Renal cortical epithelial cell (primary cell): ENCODE measurements at places on chromosomes 16 and 17. TPM values are rescaled to one million over a fixed set of nuclear protein-coding genes. Genes with fewer than 3 reads are reported as not detected.
A peak's percentile ranks its signal among the peaks of the same experiment; 100 is the strongest.

CTRB1 gene
- not detected in 2 replicates for total RNA-seq

DNA sequence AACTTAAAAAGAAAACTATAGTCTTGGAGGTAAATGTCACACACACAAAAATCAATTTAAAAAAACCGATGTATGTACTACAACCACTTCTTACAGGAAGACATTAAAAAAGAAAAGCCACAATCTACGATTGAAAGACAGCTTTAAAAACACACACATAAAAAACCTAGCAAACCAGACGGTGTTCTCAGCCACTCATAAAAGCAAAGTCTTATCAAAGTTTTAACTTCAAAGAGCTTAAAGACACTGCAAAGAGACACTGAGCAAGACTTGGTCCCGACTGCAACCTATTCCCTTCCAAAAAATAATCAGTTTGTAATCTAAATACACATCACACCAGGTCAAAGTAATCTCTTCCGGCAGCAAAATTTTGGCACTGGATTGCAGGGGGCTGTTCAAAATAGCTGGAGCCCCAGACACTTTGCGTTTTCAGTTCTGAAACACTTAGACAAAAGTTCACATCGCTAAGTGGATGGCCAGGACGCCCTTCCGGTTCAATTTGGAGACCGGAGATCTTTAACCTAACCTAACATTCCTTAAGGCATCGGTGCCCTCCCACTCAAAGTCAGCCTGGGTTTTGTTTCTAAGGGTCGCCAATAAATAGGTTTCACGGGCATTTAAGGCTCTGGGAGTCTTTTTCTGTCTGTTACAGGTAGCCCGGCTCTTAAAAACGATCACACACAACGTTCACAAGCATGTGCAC is 2.6 kb downstream of the ZCCHC14 start:
- DNase-seq = no peak

DNA sequence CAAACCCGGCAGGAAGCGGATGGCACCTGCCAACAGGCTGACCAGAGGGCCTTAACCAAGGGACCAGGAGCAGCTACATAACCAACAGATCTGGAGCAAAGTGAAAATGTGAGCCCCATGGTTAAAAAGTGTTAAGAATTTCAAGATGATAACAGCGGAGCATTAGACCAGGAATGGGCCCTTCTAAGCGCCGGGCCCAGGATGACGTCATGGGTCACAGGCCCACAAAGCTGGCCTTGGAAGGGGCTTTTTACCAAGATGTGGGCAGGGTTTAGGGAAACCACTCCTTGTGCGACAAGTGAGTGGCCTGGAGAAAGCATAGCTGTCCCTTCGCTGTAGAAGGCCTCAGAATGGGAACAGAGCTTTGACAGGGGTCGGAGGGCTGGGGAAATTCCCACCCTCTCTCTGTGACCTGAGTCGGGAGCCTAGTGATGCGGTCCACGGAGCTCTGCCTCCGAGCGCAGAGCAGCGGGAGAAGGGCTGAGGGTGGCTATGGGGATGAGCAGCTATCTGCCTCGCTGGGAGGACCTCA is 84.4 kb upstream of the RPL38 start:
- no peak for DNase-seq

DNA sequence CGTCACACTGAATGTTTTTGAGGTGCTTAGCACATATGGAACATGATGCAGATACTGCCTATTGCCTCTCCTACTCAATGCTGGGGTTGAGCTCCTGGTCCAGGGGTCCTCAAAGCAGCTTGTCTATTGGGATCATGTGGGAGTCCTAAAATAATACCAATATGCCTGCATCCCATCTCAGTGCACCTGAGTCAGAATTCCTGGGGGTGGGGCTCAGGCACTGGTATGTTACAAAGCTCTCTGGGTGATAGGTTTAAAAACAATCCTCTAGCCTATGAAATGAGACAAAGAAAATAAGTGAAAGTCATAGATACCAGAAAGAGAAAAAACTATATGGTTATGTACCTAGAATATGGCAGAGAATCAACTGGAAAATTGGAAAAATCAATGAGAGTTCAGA is 156.6 kb upstream of the NLRP1 start:
- no peak for DNase-seq

DNA sequence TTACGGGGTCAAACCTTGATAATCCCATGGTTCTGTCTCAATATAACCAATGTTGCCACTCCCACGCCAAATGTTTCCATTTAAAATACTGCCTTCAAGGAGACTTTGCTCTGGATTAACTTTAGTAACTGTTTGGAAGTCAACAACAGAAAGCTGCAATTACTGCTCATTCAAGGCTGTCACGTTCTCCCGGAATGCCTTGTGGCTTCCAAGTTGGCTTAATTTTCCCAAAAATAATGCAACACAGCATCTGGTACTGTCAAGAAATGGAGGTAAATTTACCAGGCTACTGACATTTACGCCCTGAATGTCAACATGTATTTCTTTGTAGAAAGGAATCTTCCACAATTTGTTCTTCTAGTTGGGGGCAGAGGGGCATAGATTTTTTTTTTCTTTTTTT is 38.2 kb downstream of the GPRC5B start:
- DNase-seq = no peak

- DNase-seq = no peak
Observed at GRCh38 chr17:44604116-44604761, 47.0 kb downstream of the FZD2 start.

DNA sequence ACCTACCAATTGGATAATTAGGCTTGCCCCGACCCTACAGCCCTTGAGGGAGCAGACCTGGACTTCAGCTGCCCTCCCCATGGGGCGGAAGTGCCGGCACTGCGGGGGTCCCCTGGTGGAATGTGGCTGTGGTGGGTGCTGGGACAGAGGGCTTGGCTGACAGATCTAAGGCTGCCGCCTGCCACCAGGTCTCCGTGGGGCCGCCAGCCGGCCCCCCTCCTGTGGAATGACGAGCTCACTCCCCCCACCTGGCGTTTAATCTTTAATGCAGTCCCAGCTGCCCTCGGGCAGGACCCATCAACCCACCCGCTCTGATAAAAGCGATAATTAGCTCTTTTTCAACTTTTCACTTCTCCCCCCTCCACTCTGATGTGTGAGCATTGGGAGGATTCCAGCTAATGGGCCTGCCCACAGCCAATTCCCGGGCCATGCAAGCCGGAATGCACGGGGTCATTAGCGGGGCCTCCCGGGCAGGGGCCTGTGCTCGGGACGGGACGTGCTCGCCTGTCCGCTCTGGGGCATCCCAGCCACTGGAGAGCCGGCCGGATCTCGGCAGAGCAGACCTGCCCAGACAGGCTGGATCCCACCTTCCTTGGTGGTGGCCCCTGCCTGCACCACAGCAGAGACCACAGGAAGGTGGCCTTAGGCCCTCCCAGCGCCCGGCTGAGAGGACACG is 28.3 kb upstream of the GOSR2 start:
- DNase-seq = peak; percentile 22

DNA sequence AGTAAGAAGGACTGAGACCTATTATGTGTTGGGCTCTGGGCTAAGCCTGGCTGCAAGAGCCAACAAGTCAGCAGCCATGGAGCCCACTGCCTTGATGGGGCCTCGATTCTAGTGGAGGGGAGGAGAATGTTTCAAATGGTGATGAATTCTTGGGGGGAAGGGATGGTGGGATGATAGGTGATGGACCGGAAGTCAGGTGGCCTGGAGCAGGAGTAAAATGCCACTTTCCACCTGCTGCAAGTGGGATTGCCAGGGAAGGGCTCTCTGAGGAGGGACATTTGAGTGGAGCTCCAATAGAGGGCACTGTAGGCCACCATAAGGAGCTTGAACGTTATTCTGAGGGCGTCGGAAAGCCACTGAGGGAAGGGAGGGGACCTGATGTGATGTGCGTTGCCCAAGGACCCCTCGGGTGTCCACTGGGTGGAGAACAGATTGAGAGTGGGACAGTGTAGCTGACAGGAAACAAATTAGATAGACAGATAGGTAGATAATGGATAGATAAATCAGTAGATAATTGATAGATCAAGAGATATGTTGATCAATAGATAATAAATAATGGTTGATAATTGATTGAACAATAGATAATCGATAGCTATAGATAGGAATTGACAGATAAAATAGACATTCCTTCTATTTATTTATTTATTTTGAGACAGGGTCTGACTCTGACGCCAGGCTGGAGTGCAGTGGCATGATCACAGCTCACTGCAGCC is 18.2 kb upstream of the NXPH3 start:
- peak; percentile 47 for DNase-seq

DNA sequence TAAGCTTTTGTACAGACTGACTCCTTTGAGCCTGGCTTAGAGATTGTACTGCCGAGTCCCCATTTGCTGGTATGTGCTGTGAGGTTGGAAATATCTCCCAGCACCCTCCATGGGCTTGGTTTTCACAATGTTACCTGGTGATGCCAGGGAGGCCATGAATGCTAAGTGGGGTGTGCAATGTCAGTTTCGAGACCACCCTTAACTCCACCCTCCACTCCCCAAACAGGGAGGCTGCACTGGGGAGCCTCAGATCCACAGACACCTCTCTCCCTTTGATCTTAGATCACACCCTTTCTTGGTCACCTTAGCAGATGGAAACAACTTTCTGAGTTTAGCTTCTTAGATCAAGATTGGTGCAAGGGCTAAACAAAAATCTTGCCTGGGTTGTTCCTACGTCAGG is 28.6 kb upstream of the PIK3R6 start:
- DNase-seq = no peak

GRCh38 chr16:9681508-9681907 is 500.7 kb downstream of the GRIN2A start:
- no peak for DNase-seq

- no peak for DNase-seq
Observed at GRCh38 chr17:51475730-51476129, 215.4 kb downstream of the UTP18 start.

DNA sequence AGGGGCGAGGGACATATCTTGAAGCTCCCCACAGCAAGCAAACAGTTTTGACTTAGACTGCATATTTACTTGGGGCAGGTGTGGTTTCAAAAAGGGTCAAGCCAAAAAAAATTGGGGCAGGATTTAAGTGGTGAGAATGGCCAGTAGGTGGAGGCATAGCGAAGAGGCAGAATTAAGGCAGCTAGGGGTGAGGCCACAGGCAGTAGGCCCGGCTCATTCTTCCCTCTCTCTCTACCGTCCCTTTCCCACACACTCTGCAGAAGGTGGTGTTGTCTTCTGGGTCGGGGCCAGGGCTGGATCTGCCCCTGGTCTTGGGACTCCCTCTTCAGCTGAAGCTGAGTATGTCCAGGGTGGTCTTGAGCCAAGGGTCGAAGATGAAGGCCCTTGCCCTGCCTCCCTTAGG is 2.6 kb downstream of the SHBG start:
- peak; percentile 47 for DNase-seq
